HepG2 (cell line): ENCODE measurements at places on chromosomes 5 and 9.

DNA sequence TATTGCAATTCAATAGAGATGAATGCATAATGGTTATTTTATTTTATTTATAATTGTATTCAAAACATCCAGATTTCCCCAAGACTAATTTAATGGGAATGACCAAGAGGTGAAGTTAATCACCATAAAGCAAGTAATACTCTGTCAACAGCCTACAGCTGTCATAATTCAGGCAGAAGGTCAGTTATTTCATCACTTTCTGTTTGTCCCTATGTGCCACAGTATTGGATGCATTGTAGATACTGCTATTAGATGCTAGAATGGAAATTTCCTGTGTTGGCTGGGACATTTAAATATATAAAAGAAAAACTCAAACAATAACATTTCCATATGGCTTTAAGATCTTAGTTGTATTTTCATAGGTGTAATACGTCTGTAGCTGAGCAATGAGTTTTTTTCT lies 56.7 kb upstream of the MINAR2 start:
- DNase-seq, result no peak

GRCh38 chr9:121326130-121326838 lies 43.8 kb downstream of the STOM start:
- no peak for DNase-seq

- no peak for DNase-seq
Observed at GRCh38 chr5:133324926-133325325, 273.1 kb downstream of the HSPA4 start.

- DNase-seq, result no peak
Observed at GRCh38 chr9:16594787-16595186, 275.7 kb downstream of the BNC2 start.

DNA sequence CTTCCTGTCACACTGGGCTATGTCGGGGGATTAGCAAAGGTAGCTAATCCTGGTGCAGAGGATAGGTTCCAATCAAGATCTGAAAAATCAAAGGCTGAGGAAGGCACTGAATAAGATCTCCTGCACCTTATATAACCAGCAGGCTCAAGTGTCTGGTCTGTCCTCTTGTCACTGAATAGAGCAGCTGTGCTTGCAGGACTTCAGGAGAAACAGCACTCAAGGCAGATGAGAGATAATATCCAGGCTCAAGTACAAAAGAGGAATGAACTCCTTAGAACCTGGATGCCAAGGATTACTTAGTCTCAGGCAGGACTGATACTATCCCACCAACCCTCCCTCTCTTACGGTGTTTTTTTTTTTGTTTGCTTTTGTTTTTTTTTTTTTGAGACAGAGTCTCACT lies 108.8 kb upstream of the LRRTM2 start:
- no peak for DNase-seq

DNA sequence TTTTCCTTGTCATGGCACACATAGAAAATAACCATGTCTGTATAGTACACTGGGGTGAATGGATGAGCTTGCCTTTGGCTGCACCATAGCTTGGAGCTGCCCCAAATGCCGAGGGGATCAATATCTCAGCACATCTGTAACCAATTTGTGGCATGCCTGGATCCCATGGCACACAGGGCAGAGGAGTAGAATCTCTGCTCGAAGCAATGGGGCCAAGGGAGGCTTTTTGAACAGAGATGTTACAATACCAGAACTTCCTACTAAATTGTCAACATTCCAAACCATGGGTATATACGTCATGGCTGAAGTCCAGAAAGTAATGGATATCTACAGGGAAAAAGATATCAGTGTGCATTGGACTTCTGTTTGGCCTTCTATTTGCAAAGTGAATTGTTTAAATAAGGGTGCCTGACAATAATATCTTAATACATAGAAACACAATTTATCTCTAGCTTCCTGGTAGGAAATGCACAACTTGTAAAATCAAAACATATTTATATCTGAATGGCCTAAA lies 39.0 kb downstream of the ESM1 start:
- DNase-seq, result no peak

DNA sequence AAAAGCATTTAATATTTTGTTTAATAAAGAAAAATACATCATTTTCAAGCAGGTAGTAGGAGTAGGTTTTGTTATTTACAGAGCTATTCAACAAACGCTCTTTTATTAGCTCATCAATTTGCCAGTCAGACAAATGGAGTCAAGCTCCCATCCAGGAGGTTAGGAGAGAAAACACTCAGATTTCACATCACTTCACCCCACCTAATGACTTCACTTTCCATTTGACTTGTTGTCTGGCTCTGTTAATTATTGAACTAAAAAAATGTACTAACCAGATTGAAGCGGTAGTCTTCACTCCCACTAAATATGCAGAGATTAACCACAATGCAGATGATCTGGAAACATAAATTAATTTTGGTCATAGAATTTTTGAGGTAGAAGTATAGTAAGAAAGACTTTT lies 193.6 kb upstream of the VCAN start:
- no peak for DNase-seq

GRCh38 chr5:53298841-53299240 lies 181.6 kb upstream of the FST start:
- DNase-seq, result no peak

DNA sequence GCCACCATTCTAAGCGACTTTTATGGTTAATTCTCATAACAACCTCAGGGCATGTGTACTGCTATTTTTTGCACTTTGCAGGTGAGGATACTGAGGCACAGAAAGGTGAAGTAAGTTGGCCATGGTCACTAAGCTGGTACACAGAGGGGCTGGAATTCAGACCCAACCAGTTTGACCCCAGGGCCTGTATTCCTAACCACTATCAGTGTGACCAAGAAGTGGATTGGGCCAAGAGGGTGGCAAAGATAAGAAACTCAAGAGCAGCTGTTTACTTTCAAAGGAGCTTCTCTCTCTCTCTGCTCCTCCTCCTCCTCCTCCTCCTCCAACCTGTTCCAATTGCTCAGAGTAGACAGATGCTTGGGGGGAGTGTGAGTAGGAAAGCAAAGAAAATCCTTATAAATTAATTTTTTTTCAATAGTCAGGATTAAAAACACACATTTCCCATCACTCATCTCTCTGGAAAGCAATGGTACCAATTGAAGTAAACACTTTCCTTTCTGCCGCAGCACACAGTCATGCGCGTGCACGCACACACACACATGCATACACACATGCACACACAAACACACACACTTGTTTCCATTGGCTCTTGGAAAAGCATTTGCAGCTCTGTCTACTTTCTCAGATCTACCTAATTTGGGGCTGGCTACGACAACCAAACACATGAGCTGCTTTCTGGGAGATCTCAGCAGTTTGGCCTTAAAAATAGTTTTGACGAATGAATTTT lies 736.7 kb upstream of the WWC1 start:
- DNase-seq, result no peak

- DNase-seq, result no peak
Observed at GRCh38 chr9:92960561-92961290, 13.4 kb downstream of the FGD3 start.

DNA sequence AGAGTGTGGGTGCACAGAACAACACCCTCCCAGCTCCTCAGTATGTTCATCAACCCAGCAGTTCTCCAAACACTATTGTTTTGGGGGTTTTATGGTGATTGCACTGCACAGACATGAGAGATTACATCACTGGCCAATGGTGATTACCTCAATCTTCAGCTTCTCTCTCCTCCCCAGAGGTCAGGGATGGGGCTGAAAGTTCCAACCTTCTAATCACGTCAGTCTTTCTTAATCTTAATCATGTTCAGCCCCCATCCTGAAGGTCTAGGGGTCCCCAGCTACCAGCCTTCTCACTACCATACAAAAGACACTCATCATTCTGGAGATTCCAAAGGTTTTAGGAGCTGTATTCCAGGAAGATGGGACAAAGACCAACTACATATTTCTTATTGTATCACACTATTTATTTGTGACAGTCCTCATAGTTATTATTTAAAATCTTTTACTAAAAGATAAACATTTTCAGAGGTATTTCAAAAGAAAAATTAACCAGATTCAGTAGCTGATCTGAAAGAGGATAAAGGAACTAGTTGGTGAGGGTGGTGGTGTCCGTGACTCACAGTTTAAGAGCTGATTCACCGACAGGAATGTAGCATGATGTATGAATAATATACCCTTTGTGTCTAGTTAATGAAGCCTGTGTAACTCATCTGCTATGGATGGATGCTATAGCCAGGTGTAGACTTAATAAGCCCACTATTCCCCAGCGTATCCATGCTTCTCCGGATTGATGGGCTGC lies 35.6 kb downstream of the RASEF start:
- DNase-seq, result peak; percentile 7

DNA sequence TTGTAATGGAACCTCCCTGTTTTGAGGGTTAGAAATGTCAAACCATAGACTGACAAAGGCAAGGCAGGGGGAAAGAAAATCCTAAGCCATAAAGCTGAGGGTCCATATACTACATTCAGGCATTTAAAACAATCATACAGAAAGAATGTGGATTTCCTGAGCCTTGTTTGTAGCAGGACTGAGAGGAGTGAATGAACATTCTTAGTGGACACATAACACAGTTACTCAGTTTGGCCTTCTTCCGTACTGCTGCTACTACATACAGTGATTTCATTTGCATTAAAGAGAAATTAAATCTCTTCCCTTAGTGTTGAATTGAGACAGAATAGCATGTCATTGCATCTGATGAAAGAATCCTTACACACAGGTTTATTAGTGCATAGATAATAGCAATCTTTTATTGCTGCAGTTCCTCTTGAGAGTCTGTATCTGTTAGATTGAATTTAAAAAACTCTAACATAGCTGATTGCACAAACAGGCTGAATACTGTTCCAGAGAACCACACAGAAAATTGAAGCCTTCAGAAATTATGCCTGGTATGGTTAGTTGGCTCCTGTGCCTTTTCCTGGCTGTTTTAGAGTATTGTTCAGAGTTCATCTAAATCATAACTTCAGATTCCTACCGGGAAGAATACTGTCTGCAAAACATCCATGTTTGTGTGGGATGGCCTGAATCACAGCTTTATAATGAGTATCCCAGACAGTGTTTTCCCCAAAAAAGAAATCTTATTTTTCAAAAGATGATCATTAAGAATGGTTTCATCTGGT lies 2.0 kb upstream of the MTX3 start:
- no peak for DNase-seq

GRCh38 chr5:102802708-102803458 lies 47.8 kb downstream of the PAM start:
- no peak for DNase-seq

- no peak for DNase-seq
Observed at GRCh38 chr5:153096381-153096780, 394.1 kb upstream of the GRIA1 start.

GRCh38 chr5:135269199-135269598 lies 129.8 kb downstream of the MACROH2A1 start:
- no peak for DNase-seq

- DNase-seq, result no peak
Observed at GRCh38 chr5:6187501-6187900, 190.8 kb downstream of the MED10 start.

- no peak for DNase-seq
Observed at GRCh38 chr9:114250235-114250568, 72.7 kb upstream of the ORM1 start.

- no peak for DNase-seq
Observed at GRCh38 chr5:128487041-128487440, 51.0 kb downstream of the FBN2 start.

DNA sequence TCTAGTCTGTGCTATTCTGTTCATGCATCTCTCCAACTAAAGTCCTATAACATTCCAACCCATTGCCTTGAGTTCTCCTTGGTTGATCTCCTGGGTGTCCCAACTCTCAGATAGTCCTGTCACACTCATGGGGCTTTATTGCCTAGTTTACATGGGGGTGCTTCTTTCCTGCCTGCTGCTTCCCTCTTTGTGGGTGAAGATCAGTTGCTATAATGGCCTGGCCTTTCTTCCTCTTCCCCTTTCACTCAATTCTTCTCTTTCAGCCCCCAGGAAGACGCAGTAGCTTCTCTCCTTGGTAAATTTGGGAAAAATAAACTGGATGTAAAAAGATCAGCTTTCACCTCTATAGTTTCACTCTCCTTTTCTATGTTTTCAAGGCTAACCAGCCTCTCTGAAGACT lies 66.5 kb downstream of the PTCD2 start:
- DNase-seq, result no peak

- no peak for DNase-seq
Observed at GRCh38 chr9:12964271-12964670, 189.5 kb downstream of the LURAP1L start.

DNA sequence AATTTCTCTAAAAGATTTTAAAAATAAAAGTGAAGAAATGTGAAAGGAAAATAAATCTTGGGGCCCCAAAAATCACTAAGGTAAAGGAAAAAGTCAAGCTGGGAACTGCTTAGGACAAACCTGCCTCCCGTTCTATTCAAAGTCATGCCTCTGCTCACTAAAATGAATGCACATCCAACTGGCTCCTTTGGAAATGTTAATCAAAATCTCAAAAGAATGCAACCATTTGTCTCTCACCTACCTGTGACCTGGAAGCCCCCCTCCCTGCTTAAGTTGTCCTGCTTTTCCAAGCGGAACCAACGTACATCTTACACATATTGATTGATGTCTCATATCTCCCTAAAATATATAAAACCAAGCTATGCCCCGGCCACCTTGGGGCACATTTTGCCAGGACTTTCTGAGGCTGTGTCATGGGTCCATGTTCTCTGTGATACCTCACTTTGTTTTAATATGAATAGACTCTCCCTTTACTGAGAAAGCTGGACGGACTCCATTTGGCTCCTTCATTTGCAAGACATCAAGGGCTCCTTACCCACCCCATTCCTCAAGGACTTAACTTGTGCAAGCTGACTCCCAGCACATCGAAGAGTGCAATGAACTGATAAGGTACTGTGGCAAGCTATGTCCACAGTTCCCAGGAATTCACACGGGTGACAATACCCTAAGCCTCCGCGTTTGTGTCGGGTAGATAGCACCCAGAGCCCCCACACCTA lies 164.3 kb downstream of the SMC2 start:
- no peak for DNase-seq

DNA sequence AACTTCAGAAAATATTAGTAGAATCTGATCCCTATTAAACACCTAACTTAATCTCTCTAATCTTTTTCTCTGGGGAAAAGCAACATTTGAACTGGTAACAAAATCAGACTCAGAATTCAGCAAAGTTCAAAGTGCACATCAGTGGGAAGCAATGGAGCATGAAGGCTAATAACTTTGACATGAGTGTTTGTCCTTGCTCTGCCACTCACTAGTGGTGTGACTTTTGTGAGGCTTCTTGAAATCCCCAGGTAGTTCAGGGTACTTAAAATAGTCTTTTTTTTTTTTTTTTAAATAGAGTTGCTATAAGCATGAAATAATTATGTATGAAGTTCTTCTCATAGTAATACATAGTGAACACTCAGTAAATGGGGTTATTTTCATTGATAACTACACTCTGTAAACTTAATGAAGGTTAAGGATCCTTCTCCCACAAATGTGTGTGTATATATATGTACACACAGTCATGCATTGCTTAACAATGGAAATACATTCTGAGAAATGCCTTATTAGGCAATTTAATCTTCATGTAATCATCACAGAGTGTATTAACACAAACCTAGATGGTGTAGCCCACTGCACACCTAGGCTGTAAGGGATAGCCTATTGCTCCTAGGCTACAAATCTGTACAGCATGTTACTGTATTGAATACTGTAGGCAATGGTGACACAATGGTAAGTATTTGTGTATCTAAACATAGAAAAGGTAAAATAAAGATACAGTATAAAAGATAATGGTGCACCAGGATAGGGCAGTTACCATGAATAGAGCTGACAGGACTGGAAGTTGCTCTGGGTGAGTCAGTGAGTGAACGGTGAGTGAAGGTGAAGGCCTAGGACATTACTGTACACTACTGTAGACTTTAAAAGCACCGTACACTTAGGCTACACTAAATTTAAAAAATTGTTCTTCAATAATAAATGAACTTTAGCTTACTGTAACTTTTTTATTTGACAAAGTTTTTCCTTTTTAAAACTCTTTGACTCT lies 73.3 kb upstream of the HMHB1 start:
- DNase-seq, result no peak
